HepG2 (cell line): ENCODE measurements at places on chromosomes 12 and 14.

- DNase-seq: no peak
Measured at GRCh38 chr14:54815016-54815415, 87.6 kb downstream of the GCH1 start.

DNA sequence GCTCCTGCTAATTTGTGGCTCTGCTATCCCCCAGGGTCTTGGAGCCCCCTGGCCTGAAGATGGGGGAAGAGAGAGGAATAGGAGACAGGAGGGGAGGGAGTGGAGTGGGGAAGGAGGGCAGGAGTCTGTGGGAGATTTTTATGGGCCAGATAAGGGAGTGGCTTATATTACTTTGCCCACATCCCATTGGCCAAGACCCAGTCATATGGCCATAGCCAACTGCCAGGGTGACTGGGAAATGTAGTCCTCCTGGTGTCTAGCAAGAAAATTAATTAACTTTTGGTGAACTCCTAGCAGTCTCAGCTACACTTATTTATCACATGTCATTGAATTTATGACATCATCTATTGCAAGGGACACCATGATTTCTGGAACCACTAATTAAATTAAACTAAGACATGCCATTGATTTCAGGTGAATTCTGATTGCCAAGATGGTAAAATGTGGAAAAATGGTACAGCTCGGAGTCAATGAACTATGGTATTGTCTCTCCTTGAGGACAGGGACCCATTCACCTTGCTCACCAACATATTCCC, 50.3 kb downstream of the ESRRB start:
- DNase-seq: no peak

DNA sequence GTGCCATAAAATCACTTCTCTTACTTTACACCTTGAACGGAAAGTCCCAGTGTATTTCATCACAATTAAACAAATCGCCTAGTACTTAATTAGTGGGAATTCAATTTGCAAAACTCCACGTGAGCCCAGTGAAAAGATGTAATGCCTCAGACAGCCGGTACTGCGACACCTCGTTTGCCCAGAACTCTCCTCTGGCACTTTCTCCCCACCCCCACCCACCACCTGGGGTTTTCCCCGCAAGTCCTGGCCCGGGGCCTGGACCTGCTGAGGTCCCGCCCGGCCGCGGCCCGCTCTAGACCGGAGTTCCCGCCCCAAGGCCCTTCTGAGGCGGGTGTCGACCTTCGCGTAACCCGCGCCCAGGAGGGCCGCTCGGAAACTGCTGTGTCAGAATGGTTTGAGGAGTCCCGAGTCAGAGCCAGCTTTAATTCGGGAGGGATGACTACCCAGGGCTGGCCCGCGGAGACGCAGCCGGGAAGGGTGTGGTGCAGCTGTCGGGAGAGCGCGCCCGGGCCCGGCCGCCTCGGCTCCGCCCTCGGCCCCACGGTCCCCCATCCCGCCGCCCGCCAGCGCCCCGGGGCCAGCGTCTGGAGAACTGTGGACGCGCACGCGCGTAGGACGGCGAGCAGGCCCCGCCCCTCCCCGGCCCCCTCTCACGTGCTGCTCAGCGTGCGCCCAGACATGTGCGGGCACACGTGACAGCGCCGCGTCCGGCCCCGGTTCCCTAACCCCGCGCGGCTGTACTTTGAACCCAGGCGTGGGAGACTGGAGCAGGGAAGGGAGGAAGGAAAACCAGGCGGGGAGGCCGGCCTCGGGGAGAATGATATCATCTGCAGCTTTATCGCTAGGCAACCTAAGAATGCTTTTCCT, 10.8 kb downstream of the BHLHE41 start:
- peak; percentile 88 for DNase-seq

DNA sequence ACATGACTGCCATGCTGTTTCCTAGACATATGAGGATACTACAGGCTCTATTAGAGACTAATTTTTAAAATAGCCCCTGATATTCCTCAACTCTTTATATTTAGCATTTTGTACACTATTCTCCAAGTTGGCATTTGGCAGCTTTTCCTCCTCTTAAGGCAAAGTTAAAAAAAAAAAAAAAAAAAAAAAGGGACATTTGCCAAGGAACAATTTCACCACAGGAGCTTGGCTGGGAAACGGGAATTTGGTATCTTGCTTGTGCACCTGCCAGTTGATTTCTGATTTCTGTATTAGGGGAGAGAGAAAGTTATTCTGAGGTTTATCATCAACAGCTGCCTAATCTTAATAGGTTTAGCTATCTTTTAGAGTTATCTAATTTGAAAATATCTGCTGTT, 87.2 kb downstream of the CAND1 start:
- DNase-seq: no peak

- DNase-seq: peak; percentile 80
Measured at GRCh38 chr12:64451687-64452558, at the start of gene TBK1. TBK1 (plus strand) TSS chr12:64452120; CDS start chr12:64455871, 3,751 bp downstream.

DNA sequence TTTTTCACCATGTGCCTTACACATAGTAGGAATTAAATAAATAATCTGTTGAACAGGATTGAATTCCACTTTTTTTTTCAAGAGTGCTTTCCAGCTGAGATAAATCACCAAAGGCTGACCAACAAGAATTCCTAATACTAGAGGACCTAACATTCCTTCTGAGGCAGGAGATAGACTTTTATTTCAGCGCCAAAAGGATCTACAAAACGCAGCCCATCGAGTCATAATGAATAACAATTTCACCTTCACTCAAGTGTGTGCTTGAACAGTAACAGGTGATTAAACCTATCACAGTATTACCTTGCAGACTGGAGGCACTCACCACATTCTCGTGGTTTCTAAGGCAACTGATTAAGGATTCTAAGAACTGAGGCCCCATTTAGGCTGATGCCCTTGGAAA, 224.3 kb upstream of the ATP2B1 start:
- DNase-seq: no peak

DNA sequence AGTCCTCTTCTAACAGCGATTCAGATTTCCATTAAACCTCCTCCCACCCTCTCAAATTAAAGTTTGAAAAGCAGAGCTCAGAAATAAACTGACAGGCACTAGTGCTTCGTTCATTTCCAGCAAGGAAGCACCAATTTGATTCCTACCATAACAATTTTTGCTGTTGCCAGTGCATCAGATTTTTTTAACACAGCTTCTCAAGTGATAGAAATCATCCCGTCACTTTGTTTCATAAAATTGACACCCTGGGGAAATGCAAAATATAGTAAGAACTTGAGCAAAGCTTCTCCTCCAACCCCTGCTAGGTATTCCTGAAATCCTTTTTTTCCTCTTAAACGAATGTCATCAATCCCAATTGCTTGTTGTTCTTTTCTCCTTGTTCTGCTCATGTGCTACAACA, 332.1 kb downstream of the FOXG1 start:
- no peak for DNase-seq
